ENCODE measurements at places on chromosomes 2 and 18.

DNA sequence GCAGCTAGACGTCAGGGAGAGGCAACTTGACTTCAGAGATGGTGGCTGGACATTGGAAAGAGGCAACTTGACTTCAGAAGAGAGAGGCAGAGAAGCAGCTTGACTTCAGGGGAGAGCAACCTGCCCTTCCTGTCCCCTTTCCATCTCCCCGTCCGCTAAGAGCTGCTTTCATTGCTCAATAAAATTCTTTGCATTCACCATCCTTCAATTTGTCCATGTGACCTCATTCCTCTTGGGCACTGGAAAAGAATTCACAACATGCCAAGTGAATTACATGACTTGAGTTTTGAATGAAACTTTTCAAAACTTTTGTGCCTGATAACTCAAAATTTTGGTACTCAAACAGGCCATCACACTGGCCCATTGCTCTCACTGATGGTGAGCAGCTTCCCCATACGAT, 158.9 kb downstream of the DPP4 start:
- H3K4me3 ChIP-seq = no peak overlapping the region
- no peak for DNase-seq
- no peak overlapping the region for H3K27ac ChIP-seq
- H3K27me3 ChIP-seq = no peaks in the 10 kb centered on the region
- H3K4me1 ChIP-seq = no peaks in the 10 kb centered on the region

GRCh38 chr2:176931588-176932563, 280.7 kb upstream of the HNRNPA3 start:
- no peak overlapping the region for H3K27ac ChIP-seq
- DNase-seq = no peak
- no peaks in the 10 kb centered on the region for H3K36me3 ChIP-seq

DNA sequence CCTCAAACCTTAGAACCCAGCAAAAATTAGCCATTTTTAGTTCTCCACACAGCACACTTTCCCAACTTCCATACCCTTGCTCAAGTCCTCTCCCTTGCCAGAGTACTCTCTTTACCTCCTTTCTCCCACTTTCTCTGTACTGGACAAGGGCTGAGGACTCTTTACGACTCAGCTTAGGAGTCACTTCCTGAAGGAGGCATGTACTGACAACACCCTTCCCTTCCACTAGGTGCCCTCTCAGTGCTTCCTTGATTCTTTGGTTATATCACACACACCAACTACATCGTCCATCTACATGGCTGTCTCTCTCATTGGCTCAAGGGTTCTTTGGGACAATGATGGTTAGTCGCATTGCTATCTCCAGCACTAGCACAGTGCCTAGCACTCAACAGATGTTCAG, 5.2 kb upstream of the C18orf63 start:
- H3K4me3 ChIP-seq = no peak overlapping the region
- no peaks in the 10 kb centered on the region for H3K36me3 ChIP-seq
- no peaks in the 10 kb centered on the region for H3K27me3 ChIP-seq

DNA sequence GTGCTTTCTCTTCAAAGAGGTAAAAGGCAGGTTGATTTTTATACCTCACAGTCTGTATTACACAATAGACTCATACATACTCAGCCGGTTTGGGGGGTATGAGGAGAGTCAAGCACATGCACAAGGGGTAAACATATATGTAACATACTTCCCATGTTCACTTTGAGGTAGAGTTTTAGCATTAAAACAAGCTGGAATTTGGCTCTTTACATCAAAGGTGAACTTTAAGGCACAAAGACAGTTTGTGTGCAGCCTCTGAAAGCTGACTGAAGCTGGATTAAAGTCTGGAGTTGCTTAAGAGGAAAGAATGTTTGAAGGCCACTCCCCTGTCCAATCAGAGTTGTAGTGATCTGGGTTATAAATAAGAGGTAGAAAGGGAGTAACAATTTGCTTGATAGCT, 282.0 kb downstream of the DPP10 start:
- H3K27ac ChIP-seq = no peak overlapping the region
- H3K4me1 ChIP-seq = no peaks in the 10 kb centered on the region
- no peaks in the 10 kb centered on the region for H3K27me3 ChIP-seq
- no peak for DNase-seq
- no peaks in the 10 kb centered on the region for H3K36me3 ChIP-seq
- no peak overlapping the region for H3K4me3 ChIP-seq

- no peaks in the 10 kb centered on the region for H3K27me3 ChIP-seq
- DNase-seq = no peak
- no peaks in the 10 kb centered on the region for H3K36me3 ChIP-seq
- H3K4me3 ChIP-seq = no peak overlapping the region
- H3K27ac ChIP-seq = peak overlapping the region; percentile 64
These were observed 99.9 kb downstream of the SPATS2L start for GRCh38 chr2:200406379-200406778.

DNA sequence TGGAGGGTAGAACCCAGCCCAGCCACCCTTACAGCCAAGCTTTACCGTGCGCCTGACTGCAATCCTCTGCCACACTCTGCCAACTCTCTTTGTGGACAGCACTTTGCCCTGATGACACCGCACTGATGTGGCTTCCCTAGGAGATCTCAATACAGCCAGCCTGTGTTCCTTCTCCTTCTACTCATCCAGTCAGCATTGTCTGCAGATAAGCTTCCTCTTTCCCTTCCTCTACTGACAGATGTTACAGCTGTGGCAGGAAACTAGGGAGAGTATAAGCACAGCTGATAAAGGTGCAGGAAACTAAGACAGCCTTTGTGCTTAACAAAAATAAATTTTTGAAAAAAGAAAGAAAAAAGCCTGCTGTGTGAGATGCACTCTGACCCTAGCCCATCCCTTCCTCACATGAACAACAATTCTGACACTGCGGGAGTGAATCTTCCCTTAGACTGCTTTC, 25.0 kb downstream of the CEP68 start:
- no peak overlapping the region for H3K27ac ChIP-seq
- no peak overlapping the region for H3K4me3 ChIP-seq
- no peaks in the 10 kb centered on the region for H3K27me3 ChIP-seq
- H3K4me1 ChIP-seq = no peaks in the 10 kb centered on the region
- no peak for DNase-seq

DNA sequence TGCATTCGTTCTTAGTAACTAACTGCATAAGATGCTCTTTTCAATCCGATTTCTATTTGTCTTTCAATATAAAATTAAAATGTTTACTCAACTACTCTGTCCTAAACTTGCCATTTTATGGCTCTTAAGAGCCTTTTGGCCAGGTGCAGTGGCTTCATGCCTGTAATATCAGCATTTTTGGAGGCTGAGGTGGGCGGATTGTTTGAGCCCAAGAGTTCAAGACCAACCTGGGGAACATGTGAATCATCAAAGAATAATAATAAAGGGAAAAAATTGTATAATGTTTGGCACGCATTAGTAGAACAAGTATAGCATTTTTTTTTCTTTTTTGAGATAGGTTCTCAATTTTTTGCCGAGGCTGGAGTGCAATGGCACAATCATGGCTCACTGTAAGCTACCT, 92.5 kb downstream of the C2orf74 start:
- H3K36me3 ChIP-seq = peaks cover 20% of the 10 kb centered on the region
- no peak for DNase-seq
- H3K4me3 ChIP-seq = no peak overlapping the region
- no peaks in the 10 kb centered on the region for H3K4me1 ChIP-seq
- H3K27me3 ChIP-seq = no peaks in the 10 kb centered on the region

DNA sequence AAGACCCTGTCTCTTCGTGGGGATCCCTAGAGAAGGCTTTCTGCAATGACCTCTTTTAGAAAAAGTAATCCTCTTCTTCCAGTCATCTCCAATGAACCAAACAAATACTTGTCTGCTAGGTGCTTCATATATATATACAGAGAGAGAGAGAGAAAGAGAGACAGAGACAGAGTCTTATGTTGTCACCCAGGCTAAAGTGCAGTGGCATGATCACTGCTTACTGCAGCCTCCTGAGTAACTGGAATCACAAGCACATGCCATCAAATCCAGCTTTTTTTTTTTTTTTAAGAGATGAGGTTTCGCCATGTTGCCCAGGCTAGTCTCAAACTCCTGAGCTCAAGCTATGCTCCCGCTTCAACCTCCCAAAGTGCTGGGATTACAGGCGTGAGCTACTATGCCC, 18.6 kb upstream of the PKDCC start:
- H3K27me3 ChIP-seq = no peaks in the 10 kb centered on the region
- no peaks in the 10 kb centered on the region for H3K36me3 ChIP-seq
- no peak for DNase-seq
- no peak overlapping the region for H3K27ac ChIP-seq

DNA sequence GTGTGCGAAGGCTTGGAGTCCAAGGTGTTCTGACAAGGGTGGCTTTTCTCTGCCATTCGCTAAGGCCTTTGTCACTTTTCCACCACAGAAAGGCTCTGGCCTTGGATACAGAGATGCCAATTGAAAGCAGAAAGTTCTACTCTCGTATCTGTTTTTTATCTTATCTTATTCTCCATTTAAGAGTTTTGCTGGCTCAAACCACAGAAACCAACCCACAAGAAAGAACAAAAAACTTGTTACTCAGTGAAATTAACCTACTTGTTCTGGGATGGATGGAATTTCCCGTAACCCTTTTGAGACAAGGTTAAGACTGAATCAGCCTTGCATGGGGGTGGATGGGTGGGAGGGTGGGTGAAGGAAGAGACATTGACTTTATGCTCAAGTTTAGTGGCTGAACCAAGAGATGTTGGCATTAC, 221.7 kb downstream of the CDH20 start:
- H3K4me3 ChIP-seq = no peak overlapping the region
- no peaks in the 10 kb centered on the region for H3K27me3 ChIP-seq
- H3K4me1 ChIP-seq = no peaks in the 10 kb centered on the region
- no peak for DNase-seq

GRCh38 chr2:177147093-177147694, 65.4 kb upstream of the HNRNPA3 start:
- H3K4me1 ChIP-seq = peaks cover 4% of the 10 kb centered on the region
- H3K27me3 ChIP-seq = peaks cover 4% of the 10 kb centered on the region
- no peak overlapping the region for H3K27ac ChIP-seq
- DNase-seq = no peak
- H3K36me3 ChIP-seq = no peaks in the 10 kb centered on the region

- H3K36me3 ChIP-seq = no peaks in the 10 kb centered on the region
- DNase-seq = no peak
- H3K27me3 ChIP-seq = no peaks in the 10 kb centered on the region
- no peaks in the 10 kb centered on the region for H3K4me1 ChIP-seq
- no peak overlapping the region for H3K27ac ChIP-seq
These were observed 130.9 kb downstream of the NDUFA10 start for GRCh38 chr2:239894276-239894675.

DNA sequence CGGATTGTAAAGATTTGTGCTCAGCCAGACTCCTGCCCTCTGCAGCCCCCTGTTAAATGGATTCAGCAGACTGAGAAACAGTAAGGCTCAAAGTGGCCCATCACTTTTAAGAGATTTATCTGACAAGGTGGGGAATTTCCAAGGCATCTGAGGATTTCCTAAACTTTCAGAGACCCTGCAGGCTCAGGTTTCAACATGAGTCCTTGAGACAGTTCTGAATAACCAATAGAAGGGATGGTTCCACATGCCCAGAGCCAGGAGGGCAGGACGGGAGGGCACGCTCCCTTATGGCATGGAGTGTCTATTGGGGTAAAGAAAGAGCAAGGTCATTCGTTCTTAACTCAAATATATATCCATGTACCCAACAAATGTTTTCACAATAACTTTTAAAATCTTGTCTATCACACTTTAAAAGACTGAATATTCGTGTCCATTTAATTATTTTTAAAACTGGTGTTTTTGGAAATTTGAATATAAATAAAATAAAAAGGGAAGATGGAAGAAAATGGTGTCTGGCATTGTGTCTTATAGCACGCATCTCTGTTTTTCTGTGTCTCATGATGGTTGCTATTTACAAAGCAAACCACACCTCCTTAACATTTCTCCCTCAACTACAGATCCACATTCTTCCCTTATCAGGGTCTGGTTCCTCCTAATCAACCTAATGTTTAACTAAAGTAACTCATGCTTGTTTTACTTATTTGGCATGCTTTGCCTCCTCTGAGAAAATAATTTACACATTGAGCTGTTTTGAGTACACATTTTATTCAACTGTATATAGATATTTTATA, 56.0 kb upstream of the DSG1 start:
- H3K27me3 ChIP-seq = no peaks in the 10 kb centered on the region
- H3K4me1 ChIP-seq = no peaks in the 10 kb centered on the region
- H3K27ac ChIP-seq = no peak overlapping the region
- DNase-seq = no peak
- H3K4me3 ChIP-seq = no peak overlapping the region

- no peaks in the 10 kb centered on the region for H3K27me3 ChIP-seq
- H3K4me3 ChIP-seq = no peak overlapping the region
- H3K27ac ChIP-seq = peak overlapping the region; percentile 70
- DNase-seq = no peak
- H3K36me3 ChIP-seq = peaks cover 16% of the 10 kb centered on the region
- peaks cover 10% of the 10 kb centered on the region for H3K4me1 ChIP-seq
These were observed 44.8 kb downstream of the CAB39 start for GRCh38 chr2:230757476-230757875.

DNA sequence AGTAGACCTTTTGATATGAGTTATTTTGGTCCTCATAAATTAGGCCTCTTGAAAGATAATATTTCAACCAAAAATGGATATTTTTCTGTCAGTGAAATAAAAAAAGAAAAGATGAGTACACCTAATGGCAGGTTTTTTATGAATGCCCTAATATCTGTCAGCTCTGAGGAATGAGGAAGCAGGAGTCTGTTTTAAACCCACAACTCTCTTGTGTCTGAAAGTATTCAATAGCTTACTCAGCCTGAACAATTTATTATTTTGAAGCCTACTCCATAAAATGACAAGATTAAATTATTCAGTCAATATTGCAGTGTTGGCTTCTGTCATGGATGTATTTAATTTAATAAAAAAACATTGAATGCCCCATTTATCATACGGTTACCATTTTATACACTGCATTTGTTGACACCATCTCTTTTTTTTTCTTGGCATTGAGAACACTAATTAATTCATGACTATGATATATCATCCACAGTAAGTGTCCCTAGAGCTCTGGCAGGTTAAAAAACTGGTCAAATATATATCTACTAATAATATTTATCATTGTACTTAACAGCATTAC, 548.2 kb downstream of the CBLN2 start:
- no peaks in the 10 kb centered on the region for H3K27me3 ChIP-seq
- no peak overlapping the region for H3K4me3 ChIP-seq
- no peaks in the 10 kb centered on the region for H3K4me1 ChIP-seq
- DNase-seq = no peak

GRCh38 chr2:60446413-60447267, 106.8 kb downstream of the BCL11A start:
- DNase-seq = no peak
- no peak overlapping the region for H3K27ac ChIP-seq
- no peaks in the 10 kb centered on the region for H3K36me3 ChIP-seq
- no peaks in the 10 kb centered on the region for H3K4me1 ChIP-seq

- H3K4me1 ChIP-seq = peaks cover 39% of the 10 kb centered on the region
- H3K27me3 ChIP-seq = no peaks in the 10 kb centered on the region
- H3K36me3 ChIP-seq = no peaks in the 10 kb centered on the region
- no peak for DNase-seq
- peak overlapping the region; percentile 99 for H3K27ac ChIP-seq
These were observed 2.8 kb downstream of the NCKAP1 start for GRCh38 chr2:183035298-183035953.

- no peak overlapping the region for H3K4me3 ChIP-seq
- H3K4me1 ChIP-seq = no peaks in the 10 kb centered on the region
- no peaks in the 10 kb centered on the region for H3K27me3 ChIP-seq
- H3K27ac ChIP-seq = no peak overlapping the region
- H3K36me3 ChIP-seq = no peaks in the 10 kb centered on the region
These were observed 10.2 kb upstream of the GTF2A1L start for GRCh38 chr2:48607307-48608014.
